WTC11 (cell line): ENCODE measurements at places on chromosomes 1 and 21. TPM values are rescaled to one million over a fixed set of nuclear protein-coding genes. Genes with fewer than 3 reads are reported as not detected.
A peak's percentile ranks its signal among the peaks of the same experiment; 100 is the strongest.

DNA sequence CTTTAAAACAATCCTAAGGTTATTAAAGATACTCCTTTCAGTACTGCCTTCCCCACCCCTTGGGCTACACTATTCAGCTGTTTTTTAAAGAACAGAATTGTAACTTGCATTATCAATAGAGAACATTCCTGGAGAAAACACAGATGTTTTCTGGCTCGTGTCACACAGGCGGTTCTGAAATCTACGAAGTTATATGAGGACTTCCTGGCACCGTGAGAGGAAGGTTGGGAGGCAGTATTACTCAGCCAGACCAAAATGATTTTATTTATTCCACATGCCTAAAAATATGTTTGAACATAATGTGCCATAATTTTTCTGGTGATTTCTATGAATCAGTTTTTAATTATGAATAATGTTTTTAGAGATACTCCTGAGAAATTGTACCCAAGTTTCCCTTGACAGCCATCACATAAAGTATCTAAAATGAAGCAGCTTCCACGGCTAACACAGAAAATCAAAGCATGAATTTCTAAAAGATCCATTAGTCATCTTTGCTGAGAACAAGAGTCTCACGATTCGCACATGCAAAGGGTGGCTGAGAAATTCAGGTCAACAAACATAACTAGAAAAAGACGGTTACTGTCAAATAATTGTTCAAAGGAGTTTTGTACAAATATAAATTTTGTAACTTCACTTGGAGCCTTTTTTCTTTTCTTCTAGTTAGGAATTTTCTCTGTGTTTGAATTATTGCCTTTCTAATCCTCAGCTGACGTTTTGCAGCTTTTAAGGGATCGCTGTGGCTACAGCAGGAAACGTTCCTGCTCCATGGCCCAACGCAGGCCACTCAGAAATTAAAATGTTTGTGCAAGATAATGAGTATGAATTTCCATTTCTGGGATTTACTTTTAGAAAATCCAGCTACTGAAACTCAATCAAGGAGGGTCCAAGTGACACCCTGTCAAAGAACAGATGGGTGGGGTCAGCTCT lies 8.0 kb upstream of the SIM2 start:
- H3K4me1 ChIP-seq: peaks cover 39% of the 10 kb centered on the region
- no peak overlapping the region for H3K4me3 ChIP-seq
- no peak for DNase-seq
- peaks cover 2% of the 10 kb centered on the region; the same call in 1 of the 2 replicates for H3K36me3 ChIP-seq
- H3K27me3 ChIP-seq: peaks cover 93% of the 10 kb centered on the region

GRCh38 chr1:51282605-51283004 lies 46.5 kb downstream of the RNF11 start:
- no peaks in the 10 kb centered on the region for H3K27me3 ChIP-seq
- no peak overlapping the region for H3K4me3 ChIP-seq
- H3K27ac ChIP-seq: no peak overlapping the region

GRCh38 chr1:153402226-153402625 lies 11.4 kb upstream of the S100A8 start:
- peaks cover 3% of the 10 kb centered on the region for H3K36me3 ChIP-seq
- H3K4me3 ChIP-seq: no peak overlapping the region
- no peak overlapping the region for H3K27ac ChIP-seq
- peaks cover 18% of the 10 kb centered on the region for H3K4me1 ChIP-seq
- no peak for DNase-seq

GRCh38 chr1:192831706-192832355 lies 23.0 kb downstream of the RGS2 start:
- H3K27me3 ChIP-seq: no peaks in the 10 kb centered on the region
- no peaks in the 10 kb centered on the region for H3K36me3 ChIP-seq
- peaks cover 35% of the 10 kb centered on the region for H3K4me1 ChIP-seq
- no peak overlapping the region for H3K4me3 ChIP-seq

GRCh38 chr1:46830665-46831322 lies 31.9 kb downstream of the CYP4B1 start:
- H3K36me3 ChIP-seq: no peaks in the 10 kb centered on the region
- H3K27ac ChIP-seq: no peak overlapping the region
- DNase-seq: no peak
- H3K4me1 ChIP-seq: no peaks in the 10 kb centered on the region

- no peaks in the 10 kb centered on the region for H3K4me1 ChIP-seq
- no peak overlapping the region for H3K4me3 ChIP-seq
- H3K36me3 ChIP-seq: no peaks in the 10 kb centered on the region
Measured at GRCh38 chr1:67855961-67856360, 22.7 kb upstream of the GNG12 start.

CD247 gene
- total RNA-seq: 1.0 to 1.8 TPM (median 1.8 TPM) in 3 replicates

DNA sequence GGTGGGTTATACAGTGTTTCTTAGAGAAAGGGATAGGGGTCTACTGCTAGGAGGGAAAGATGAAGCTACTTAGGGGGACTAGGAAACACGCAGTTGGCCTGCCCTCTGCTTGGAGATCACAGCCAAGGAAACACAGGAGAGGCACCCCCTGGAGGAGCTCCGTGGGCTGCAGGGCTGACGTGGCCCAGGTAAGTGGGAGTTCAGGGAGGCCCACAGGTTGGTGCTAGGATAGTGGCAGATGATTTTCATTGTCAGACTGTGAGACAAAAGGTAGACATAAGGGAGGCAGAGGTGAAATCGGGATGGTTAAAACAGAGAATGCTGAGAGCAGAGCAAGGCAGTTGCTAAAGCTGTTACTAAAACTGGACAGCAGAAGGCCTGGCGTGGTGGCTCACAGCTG lies 463.0 kb downstream of the DSCAM start:
- no peaks in the 10 kb centered on the region for H3K36me3 ChIP-seq
- H3K4me1 ChIP-seq: peaks cover 5% of the 10 kb centered on the region
- no peak overlapping the region for H3K27ac ChIP-seq
- no peaks in the 10 kb centered on the region for H3K27me3 ChIP-seq
- DNase-seq: no peak

DNA sequence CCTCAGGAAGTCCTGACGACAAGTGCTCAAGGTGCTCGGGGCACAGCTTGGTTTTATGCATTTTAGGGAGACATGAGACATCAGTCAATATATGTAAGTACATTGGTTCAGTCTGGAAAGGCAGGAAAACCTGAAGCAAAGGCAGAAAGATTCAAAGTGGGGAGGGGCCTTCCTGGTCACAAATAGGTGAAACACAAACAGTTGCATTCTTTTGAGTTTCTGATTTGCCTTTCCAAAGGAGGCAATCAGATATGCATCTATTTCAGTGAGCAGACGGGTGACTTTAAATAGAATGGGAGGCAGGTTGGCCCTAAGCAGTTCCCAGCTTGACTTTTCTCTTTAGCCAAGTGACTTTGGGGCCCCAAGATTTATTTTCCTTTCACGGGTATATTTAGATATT lies 8.9 kb upstream of the RNF187 start:
- DNase-seq: no peak
- peaks cover 60% of the 10 kb centered on the region for H3K4me1 ChIP-seq
- peak overlapping the region; percentile 38 for H3K4me3 ChIP-seq
- H3K27me3 ChIP-seq: peaks cover 11% of the 10 kb centered on the region

RHEX gene
- not detected in 3 replicates for total RNA-seq

LPAR3 gene
- total RNA-seq: 26.8 to 33.3 TPM (median 27.6 TPM) in 3 replicates

VHLL gene
- total RNA-seq: 0.39 TPM in 1 of 3 replicates, not detected in the others

DNA sequence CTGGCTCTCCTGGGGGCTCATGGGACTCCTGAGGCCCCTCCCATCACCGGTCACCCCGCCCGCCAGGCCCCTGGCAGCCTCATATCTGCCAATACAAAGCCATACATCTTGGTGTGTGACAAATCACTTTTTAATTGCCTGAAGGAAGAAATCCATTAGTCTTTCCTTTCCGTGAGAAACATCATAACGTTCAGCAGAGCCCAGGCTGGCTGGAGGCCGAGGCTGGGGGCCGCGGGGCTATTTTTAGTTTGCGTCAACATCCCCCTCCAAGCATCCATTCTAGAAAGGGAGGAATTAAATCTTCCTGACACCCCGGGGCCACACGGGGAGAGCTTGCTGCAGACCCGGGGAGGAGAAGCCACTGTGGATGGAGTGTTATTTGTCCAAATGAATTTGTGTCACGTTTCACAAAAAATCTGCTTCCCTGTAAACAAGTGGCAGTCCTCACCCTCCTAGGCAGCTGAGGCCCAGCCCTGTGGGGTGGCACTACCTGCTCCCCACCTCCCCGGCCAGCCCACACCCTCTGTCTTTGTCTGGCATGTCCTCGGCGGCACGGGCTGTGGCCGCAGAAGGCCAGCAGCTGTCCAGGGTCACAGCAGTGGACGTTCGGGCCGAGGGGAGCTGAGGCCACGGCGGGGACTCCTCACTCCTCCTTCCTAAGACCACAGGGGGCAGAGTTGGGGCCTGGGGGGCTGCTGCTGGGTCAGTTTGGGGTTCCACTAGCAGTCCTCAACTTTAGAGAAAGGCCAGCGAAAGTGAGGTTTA lies 236.9 kb upstream of the VAMP3 start:
- H3K27ac ChIP-seq: no peak overlapping the region
- DNase-seq: no peak
- no peaks in the 10 kb centered on the region for H3K36me3 ChIP-seq
- peaks cover 8% of the 10 kb centered on the region; the same call in 1 of the 2 replicates for H3K27me3 ChIP-seq
- peaks cover 61% of the 10 kb centered on the region for H3K4me1 ChIP-seq

STUM gene
- total RNA-seq: 1.1 to 2.5 TPM (median 1.3 TPM) in 3 replicates

- DNase-seq: no peak
- peak overlapping the region; percentile 99 for H3K27ac ChIP-seq
- H3K36me3 ChIP-seq: peaks cover 42% of the 10 kb centered on the region
- H3K27me3 ChIP-seq: no peaks in the 10 kb centered on the region
- peaks cover 51% of the 10 kb centered on the region for H3K4me1 ChIP-seq
Measured at GRCh38 chr1:212909652-212910063, 40.7 kb upstream of the VASH2 start.

DNA sequence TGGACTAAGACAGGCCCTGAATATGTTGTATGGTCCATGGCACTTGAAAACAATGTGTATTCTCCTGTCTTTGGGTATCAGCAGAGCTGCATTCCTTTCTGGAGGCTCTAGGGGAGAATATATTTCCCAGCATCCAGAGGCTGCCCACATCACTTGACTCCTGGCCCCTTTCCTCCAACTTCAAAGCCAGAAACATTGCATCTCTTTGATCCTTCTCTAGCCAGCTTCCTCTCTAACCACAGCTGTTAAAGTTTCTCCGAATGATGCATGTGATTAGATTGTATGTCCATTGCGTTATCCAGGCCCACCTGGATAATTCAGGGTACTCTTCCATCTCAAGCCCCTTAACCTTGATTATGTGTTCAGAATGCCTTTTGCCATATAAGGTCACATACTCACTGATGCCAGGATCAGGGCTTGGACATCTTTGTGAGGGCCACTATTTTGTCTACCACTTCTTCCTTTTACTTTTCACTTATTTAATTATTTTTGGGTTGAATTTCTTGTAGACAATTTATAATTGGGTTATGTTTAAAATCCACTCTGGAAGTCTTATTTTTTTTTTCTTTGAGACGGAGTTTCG lies 5.3 kb downstream of the CHD1L start:
- peak overlapping the region; percentile 5; the same call in 1 of the 2 replicates for H3K4me3 ChIP-seq
- H3K27ac ChIP-seq: no peak overlapping the region; the same call in 1 of the 2 replicates
- H3K27me3 ChIP-seq: no peaks in the 10 kb centered on the region
- peaks cover 63% of the 10 kb centered on the region for H3K4me1 ChIP-seq

GRCh38 chr1:58576325-58576726 lies 726 bp downstream of the TACSTD2 start:
- H3K27ac ChIP-seq: no peak overlapping the region
- DNase-seq: peak; percentile 24
- peaks cover 31% of the 10 kb centered on the region for H3K4me1 ChIP-seq

GRCh38 chr1:95534985-95535384 lies 301.0 kb downstream of the RWDD3 start:
- 0 out of 2 replicates have a peak, but pooled peaks cover 2% of the 10 kb centered on the region for H3K4me1 ChIP-seq
- H3K27ac ChIP-seq: no peak overlapping the region
- H3K36me3 ChIP-seq: peaks cover 4% of the 10 kb centered on the region; the same call in 1 of the 2 replicates

NOTCH2 gene
- total RNA-seq: 55.9 to 62.1 TPM (median 60.9 TPM) in 3 replicates

GRCh38 chr1:95041491-95042165 lies 31.1 kb downstream of the ALG14 start:
- H3K27ac ChIP-seq: no peak overlapping the region
- no peaks in the 10 kb centered on the region for H3K36me3 ChIP-seq
- H3K4me3 ChIP-seq: no peak overlapping the region
- DNase-seq: no peak
- peaks cover 3% of the 10 kb centered on the region; the same call in 1 of the 2 replicates for H3K4me1 ChIP-seq

LCE1D gene
- not detected in 3 replicates for total RNA-seq

- H3K4me3 ChIP-seq: no peak overlapping the region
- H3K27me3 ChIP-seq: no peaks in the 10 kb centered on the region
- H3K36me3 ChIP-seq: no peaks in the 10 kb centered on the region
- peaks cover 6% of the 10 kb centered on the region for H3K4me1 ChIP-seq
- no peak overlapping the region for H3K27ac ChIP-seq
Measured at GRCh38 chr1:174726167-174726879, 273.4 kb upstream of the CACYBP start.

DNA sequence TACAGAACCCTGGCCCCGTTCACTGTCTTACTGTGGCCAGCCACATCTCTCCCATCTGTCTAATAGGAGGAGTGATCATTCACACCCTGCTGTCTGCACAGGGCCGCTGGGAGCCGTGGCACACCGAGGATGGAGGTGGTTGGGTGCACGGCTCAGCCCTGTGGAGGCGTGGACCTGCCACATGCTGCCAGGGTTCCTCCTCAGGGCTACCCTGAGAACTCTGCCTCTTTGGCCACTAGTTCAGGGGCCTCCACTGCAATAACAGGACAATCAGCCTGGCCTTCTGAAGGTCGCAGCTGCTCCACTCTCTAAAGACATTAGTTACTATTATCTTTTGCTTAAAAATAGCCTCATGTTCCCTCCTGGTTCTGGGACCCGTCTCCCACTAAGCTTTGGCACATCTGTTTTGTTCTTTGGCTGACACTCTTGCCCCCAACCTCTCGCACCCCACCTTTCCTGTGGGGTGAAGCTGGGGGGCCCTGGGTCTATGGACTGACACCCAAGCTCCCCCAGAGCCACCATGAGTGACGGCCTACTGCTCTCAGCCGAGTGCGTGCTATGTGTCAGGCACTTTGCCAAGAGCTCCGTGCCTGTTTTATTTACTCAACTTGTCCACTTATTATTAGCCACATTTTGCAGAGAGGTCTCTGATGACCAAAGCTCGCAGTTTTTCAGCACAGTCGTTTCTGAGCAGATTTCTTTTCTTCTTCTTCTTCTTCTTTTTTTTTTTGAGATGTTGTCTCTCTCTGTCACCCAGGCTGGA lies 66.3 kb downstream of the ARHGEF10L start:
- peak overlapping the region; percentile 39 for H3K27ac ChIP-seq
- H3K27me3 ChIP-seq: no peaks in the 10 kb centered on the region
- H3K4me1 ChIP-seq: peaks cover 21% of the 10 kb centered on the region
- peaks cover 6% of the 10 kb centered on the region; the same call in 1 of the 2 replicates for H3K36me3 ChIP-seq

GRCh38 chr1:117058810-117059209 lies 1.3 kb upstream of the TTF2 start:
- H3K27me3 ChIP-seq: no peaks in the 10 kb centered on the region
- DNase-seq: no peak
- H3K36me3 ChIP-seq: peaks cover 16% of the 10 kb centered on the region
- no peak overlapping the region for H3K27ac ChIP-seq

F11R gene
- 202 to 213 TPM (median 203 TPM) in 3 replicates for total RNA-seq

GRCh38 chr21:37829447-37829846 lies 86.8 kb downstream of the KCNJ6 start:
- H3K27ac ChIP-seq: no peak overlapping the region
- H3K36me3 ChIP-seq: no peaks in the 10 kb centered on the region
- no peaks in the 10 kb centered on the region for H3K27me3 ChIP-seq
- peaks cover 43% of the 10 kb centered on the region for H3K4me1 ChIP-seq
- H3K4me3 ChIP-seq: no peak overlapping the region

GRCh38 chr1:56578138-56578962 lies 1.0 kb downstream of the PLPP3 start:
- H3K27ac ChIP-seq: peak overlapping the region; percentile 79; the same call in 1 of the 2 replicates
- DNase-seq: peak; percentile 60
- peaks cover 65% of the 10 kb centered on the region for H3K4me1 ChIP-seq
- H3K27me3 ChIP-seq: no peaks in the 10 kb centered on the region
- peak overlapping the region; percentile 96 for H3K4me3 ChIP-seq

GRCh38 chr1:167767761-167768160 lies 46.0 kb downstream of the MPZL1 start:
- H3K27ac ChIP-seq: no peak overlapping the region
- peaks cover 7% of the 10 kb centered on the region for H3K4me1 ChIP-seq
- no peak overlapping the region for H3K4me3 ChIP-seq
- H3K36me3 ChIP-seq: peaks cover 68% of the 10 kb centered on the region
- peaks cover 75% of the 10 kb centered on the region for H3K27me3 ChIP-seq
